COR-L47 (cell line): ENCODE measurements at places on chromosomes 4 and X.
A peak's percentile ranks its signal among the peaks of the same experiment; 100 is the strongest.

- no peak for DNase-seq
Observed at GRCh38 chr4:141240671-141241070, 20.0 kb downstream of the ZNF330 start.

DNA sequence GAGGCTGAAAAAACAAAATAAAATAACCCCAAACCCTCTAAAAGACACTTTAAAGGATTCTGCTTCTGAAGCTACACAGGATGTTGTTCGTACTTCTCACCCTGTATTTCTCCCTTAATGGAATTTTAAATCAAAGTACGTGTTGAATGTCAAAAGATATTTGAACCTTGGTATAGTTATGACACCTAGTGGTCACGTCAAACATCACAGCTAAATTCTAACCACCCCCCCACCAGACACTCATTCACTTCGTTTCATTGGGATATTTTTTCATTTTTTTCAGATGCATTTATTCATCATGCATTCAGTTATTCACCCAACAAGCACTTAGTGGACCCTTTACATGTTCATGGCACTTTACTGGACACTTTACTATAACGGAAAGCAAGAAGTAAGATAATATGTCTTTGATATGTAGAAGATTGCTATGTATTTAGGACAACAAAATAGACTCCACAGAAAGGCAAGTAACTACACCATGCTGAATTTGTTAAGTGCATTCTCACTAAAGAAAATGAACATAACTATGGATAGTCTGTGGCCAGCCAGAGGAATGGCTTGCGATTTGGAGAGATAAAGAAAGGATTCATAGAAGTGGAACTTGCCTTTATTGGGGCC is 62.5 kb upstream of the GPR174 start:
- DNase-seq, result no peak

- no peak for DNase-seq
Observed at GRCh38 chr4:158861766-158862165, 92.9 kb downstream of the FNIP2 start.

DNA sequence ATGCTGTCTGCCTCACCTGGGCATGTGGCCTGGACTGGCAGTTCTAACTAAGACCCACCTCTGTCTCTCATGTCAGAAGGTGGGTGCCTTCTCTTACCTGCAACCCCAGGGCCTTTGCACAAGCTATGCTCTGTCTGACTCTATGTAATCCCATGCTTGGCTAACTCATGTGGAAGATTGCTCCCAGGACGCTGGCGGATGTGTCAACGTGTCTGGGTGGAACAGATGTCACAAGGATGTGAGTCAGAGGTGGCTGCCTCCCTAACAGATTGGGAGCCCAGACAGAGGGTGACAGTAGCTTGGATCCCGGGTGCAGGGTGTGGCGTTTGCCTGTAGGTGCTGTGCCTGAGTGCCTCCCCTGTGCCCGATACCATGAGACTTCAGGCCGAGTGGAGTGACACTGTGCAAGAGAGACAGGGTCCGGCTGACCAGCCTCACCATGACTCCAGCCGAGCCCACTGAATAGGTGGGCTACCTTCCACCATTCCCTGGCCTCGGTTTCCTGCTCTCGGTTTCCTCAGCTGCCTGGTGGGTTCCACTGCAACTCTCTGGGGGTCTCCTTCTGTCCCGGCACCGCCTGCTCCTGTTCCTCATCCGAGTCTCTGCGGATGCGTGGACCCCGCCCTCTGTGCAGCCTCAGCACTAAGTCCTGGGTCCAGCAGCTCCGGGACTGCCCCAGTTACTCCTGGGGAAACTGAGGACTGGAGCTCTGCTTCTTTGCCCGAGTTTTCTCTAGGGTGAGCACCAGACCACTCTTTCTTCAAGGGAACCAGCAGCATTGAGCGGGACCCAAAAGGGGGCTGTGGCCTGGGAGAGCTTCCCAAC is 11.0 kb downstream of the SH3BP2 start:
- DNase-seq, result no peak

- no peak for DNase-seq
Observed at GRCh38 chr4:169200361-169201030, 70.3 kb downstream of the SH3RF1 start.

GRCh38 chr4:112896609-112897190 is 152.8 kb upstream of the ANK2 start:
- DNase-seq, result no peak

- DNase-seq, result no peak
Observed at GRCh38 chrX:118621081-118621759, 106.2 kb upstream of the IL13RA1 start.

GRCh38 chr4:102639598-102639997 is 121.2 kb downstream of the MANBA start:
- no peak for DNase-seq

DNA sequence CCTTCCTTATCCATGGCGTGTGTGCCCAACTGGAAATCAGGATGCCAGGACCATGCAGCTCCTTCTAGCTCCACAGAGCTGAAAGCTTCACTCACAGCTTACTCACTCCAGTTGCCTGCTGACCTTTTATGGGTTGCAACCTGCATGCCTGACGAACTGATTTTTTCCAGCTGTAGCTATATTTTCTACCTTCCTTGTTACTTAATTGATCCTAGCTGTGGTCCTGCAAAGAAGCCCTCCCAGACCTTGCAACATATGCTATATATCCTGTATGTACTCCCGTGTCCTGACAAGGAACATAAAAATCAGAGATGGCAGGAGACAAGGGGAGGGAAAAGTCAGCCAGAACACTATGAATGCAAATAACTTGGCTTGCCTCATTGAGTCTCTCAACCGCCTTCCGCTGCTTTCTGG is 135.3 kb upstream of the LDB2 start:
- no peak for DNase-seq

DNA sequence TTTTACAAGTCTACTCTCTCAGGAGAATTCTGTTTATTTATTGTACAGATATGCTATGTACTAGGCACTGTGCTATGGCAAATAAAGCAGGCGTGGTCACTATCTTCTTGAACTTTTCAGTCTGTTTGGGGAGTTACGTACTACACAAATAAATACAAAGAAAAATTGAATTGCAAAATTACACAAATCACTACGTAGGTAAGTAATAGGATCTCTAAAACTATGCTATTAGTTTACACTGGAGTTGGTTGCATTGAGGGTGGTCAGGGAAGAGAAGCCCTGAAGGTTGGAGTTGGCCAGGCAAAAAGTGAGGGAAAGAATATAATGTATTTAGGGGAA is 75.7 kb downstream of the GAB1 start:
- no peak for DNase-seq

DNA sequence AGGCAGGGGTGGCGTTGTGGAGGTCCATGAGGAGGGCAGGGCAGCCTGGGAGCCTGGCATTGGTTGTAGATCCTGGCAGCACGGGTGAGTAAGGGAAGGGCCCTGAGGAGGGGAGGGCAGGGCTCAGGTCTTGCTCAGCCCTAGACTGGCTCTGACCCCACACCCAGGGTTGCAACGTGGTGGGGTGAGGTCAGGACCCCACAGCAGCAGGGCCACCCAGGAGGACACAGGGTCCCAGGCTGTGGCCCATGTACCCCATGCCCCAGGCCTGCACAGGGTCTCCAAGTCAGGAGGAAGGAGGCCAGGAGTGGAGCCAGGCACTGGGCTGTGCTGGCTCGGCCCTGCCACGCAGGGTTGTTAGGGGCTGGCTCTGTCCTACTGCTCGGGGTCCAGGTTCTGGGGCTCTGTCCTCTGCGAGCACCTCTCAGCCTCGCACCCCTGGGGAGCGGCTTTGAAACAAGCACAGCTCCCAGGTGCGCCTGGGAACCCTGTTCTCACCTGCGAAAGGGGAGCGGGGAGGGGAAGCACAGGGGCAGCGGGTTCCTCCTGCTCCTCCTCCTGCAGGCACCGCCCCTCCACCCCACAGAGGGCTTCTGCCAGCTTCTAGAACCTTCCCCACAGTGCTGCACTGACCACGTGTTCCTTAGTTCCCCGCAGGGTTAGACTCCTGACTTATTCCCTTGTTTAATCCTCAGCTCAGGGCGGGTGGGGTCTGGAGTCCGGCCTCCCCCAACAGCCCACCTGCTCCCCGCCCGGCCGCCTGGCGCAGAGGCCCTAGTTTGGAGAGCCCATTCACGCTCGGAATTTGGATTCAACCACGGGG is 20.4 kb downstream of the MSANTD1 start:
- no peak for DNase-seq

DNA sequence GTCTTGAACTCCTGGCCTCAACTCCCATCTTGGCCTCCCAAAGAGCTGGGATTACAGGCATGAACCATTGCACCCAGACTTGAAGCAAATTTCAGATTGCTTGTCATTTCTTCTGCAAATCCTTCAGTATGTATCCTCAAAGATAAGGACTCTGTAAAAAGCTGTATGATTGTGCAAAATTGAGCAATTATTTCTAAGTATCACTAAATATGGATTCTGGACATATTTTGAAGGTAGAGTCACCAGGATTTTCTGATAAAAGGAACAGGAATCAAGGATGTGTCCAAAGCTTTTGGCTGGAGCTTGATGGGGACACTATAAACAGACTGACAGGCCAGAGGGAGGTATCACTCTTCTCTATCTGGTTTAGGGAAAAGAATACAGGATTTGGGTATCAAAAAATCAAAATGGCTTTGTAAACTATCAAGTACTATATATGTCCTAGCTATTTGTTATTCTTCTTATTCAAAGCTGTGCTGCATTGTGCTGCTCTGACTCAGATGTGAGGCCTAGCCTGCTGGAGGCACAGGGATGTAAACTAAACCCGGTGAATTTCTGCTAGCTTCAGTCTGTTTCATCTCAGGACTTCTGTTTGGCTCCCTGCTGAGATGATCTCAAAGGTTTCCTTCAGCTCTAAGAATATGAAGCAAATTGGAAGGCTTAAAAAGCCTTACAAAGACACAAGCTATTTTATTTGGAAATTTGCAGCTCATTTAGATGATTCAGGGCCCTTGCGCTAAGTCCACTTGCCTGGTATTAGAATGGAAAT is 8.3 kb downstream of the RPS4X start:
- DNase-seq, result no peak

DNA sequence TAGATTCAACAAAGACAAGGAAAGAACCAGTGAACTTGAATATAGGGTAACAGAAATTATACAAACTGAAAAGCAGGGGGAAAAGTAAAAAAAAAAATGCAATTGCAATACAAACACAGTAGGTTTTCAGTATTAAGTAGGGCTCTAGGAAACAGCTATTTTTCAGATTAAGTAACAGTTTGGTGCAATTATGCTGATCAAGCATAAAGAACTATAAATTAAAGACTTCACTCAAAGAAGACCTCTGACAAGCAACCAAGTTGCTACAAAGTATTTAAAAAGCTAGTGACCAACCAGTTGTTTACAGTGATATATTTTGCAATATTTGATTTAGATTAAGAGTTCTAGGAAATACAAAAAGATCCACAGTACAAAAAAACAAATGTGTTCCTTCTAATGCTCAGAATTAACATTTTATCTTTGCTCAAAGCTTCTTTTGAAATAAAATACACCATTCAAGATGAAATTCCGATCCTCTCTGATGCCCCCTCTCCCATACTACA is 230.8 kb upstream of the FTHL17 start:
- DNase-seq, result no peak

DNA sequence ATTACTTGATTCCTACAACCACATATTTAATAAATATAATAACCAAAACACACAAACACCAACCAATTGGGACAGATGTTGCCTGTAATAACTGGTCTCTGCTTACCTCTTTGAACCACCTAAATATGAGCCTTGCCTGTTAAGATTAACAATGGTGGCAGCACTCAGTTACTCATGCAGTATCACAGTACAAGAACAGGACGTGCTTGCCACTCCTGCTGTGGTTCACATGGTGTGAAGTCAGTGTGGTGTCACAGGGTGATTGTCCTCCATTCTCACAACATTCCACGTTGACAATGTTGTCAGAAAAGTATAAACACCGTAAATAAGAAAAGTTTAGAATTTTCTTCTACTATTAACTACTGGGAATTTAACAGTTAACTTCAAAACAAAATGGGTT is 365.0 kb downstream of the PPP3CA start:
- DNase-seq, result no peak

- DNase-seq, result no peak
Observed at GRCh38 chr4:142416121-142416520, 430.0 kb downstream of the INPP4B start.

GRCh38 chr4:135238940-135239339 is 1037.4 kb upstream of the PABPC4L start:
- DNase-seq, result no peak

- no peak for DNase-seq
Observed at GRCh38 chrX:56986138-56986537, 9.2 kb downstream of the SPIN3 start.

- no peak for DNase-seq
Observed at GRCh38 chrX:119636419-119636818, 30.2 kb upstream of the NKRF start.

DNA sequence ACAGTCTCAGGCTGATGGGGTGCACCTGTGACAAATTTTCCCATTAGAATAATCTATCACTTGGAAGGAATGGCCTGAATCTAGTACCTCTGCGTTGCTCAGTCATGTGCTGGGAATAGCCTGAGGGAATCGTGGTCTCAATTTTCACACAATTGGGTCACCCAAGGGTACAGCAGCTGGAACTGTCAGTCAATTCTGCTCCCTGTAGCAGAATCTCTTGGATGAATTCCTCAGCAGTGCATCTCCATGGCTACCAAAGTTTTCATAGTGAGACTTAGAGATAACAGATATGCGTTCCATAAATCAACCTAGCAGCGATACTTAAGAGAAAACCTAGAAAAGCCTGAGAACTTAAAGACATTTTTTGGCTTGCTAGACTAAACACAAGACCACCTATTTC is 288.7 kb upstream of the CTSO start:
- DNase-seq, result no peak

- DNase-seq, result no peak
Observed at GRCh38 chrX:33188881-33189280, 22.5 kb downstream of the DMD start.

GRCh38 chrX:116246261-116246660 is 75.7 kb downstream of the AGTR2 start:
- DNase-seq, result no peak

DNA sequence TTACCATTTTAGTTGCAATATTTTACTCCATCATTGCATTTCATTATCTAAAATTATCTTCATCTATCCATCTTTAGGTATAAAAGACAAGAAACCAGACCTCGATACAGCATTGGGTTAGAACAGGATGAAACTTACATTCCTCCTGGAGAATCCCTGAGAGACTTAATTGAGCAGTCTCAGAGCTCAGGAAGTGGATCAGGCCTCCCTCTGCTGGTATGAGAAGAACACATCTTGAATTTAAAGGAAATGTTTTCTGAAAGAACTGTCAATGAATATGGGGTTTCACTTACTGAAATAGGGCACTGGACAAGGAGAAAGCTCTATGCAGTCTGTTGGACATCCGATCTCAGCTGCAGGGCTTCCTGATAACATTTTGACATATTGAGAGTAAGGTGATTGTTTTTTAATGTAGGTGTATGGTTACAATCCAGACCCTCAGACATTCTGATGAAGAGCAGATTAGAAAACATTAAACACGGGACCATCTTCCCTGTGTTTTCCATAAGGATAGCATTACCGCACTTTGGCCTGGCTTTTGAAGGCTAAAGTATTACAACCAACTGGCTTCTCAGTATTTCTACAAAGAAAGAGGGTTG is 367.2 kb downstream of the BMPR1B start:
- peak; percentile 60 for DNase-seq
